ENCODE measurements at places on chromosomes 2 and 18.
A peak's percentile ranks its signal among the peaks of the same experiment; 100 is the strongest.

DNA sequence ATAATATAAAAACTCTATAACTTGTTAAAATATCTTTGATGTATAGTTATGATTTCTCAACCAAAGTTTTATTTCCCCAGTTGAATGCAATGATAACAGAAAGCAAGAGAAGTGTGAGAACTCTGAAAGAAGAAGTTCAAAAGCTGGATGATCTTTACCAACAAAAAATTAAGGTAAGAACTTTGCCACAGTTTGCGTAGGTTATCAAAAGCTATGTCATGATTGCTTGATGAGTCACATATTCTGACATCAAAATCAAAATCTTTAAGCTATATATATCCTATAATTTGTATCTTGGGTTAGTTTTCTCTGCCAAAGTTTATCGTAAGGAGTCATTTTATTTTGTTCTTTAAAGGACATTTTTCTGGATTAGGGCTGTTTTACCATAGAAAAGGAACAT lies 35.0 kb downstream of the NDC80 start:
- no peak for DNase-seq

DNA sequence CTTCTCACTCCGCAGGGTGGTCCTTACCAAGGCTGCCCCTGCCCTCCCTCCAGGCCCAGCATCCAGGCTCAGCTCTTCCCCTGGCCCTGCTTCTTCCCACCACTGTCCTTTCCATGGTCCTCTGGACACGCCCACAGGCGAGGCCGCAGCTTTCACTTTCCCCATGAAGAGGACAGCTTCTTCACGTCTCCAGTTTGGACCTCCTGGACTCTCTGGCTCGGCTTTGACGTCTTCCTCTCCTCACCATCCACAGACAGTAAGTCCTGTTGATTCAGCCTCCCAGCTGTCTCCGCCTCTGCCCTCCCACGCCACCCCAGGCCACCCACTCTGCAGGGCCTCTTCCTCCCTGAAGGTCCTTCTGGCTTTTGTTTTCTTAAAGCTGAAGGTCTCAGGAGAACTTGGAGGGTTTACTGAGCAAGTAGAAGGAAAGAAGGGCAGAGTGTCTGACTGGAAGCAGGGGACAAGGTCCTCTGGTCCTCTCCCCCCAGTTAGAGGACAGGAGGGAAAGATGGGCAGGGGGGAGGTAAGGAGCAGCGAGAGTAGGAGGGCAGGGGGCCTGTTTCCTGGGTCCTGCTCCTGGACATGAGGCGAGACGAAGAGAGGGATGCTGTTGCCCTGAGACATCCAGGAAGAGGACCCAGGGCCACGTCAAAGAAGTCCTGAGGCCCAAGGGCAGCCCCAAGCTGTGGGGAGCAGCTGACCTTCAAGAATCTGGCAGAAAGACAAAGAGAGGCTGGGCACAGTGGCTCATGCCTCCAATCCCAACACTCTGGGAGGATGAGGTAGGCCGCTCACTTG lies 24.7 kb upstream of the NMUR1 start:
- peak; percentile 47 for DNase-seq

GRCh38 chr18:48942554-48943261 lies 8.1 kb downstream of the SMAD7 start:
- no peak for DNase-seq

- DNase-seq = peak; percentile 42
Measured at GRCh38 chr18:74351354-74351753, 35.7 kb downstream of the C18orf63 start.

- DNase-seq = peak; percentile 30
Measured at GRCh38 chr2:54723996-54724559, 616 bp downstream of the EML6 start.

Data from hematopoietic multipotent progenitor cell treated with erythropoietin and hydrocortisone succinate and interleukin-3 and kit ligand, for 4 days (in vitro differentiated cells).